Heart right ventricle (tissue), 16 donors: ENCODE measurements at places on chromosomes 4 and X.

GRCh38 chr4:175540151-175540550 lies 271.9 kb downstream of the GPM6A start:
- H3K27me3 ChIP-seq, result no peaks in the 10 kb centered on the region
- H3K4me1 ChIP-seq, result no peaks in the 10 kb centered on the region
- no peak overlapping the region for H3K4me3 ChIP-seq

GRCh38 chr4:38670939-38671591 lies 7.1 kb downstream of the KLF3 start:
- no peak for DNase-seq
- no peaks in the 10 kb centered on the region for H3K27me3 ChIP-seq
- no peaks in the 10 kb centered on the region for H3K36me3 ChIP-seq
- peaks cover 98% of the 10 kb centered on the region for H3K4me1 ChIP-seq

- no peak overlapping the region for H3K27ac ChIP-seq
- no peak overlapping the region for H3K4me3 ChIP-seq
- DNase-seq, result no peak
- H3K27me3 ChIP-seq, result no peaks in the 10 kb centered on the region
- peaks cover 6% of the 10 kb centered on the region for H3K4me1 ChIP-seq
- H3K36me3 ChIP-seq, result no peaks in the 10 kb centered on the region
These were observed 100.2 kb downstream of the LNX1 start for GRCh38 chr4:53490965-53491622.

DNA sequence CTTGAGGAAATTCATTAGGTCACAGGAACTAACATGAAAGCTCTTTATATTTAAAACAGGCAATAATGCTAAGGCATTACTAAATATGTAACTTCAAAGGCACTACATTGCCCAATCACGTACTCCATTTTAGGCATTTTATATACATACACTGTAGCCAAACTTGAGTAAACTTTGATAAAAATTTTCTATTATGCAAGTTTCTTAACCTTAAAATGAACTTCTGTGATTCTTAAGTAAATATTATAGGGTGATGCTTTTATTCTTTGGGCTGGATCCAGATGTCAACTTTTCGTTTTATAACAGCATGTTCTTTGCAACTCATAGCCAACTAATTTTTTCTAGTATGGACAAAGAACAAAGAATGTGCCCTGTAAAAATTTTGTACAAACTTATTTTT lies 28.3 kb upstream of the MAP9 start:
- no peaks in the 10 kb centered on the region for H3K36me3 ChIP-seq
- H3K27ac ChIP-seq, result no peak overlapping the region
- no peak overlapping the region for H3K4me3 ChIP-seq
- no peak for DNase-seq
- no peaks in the 10 kb centered on the region for H3K4me1 ChIP-seq
- no peaks in the 10 kb centered on the region for H3K27me3 ChIP-seq

- no peaks in the 10 kb centered on the region for H3K27me3 ChIP-seq
- no peak for DNase-seq
- H3K4me3 ChIP-seq, result no peak overlapping the region
- no peak overlapping the region for H3K27ac ChIP-seq
These were observed 55.8 kb downstream of the EMCN start for GRCh38 chr4:100461807-100462605.

DNA sequence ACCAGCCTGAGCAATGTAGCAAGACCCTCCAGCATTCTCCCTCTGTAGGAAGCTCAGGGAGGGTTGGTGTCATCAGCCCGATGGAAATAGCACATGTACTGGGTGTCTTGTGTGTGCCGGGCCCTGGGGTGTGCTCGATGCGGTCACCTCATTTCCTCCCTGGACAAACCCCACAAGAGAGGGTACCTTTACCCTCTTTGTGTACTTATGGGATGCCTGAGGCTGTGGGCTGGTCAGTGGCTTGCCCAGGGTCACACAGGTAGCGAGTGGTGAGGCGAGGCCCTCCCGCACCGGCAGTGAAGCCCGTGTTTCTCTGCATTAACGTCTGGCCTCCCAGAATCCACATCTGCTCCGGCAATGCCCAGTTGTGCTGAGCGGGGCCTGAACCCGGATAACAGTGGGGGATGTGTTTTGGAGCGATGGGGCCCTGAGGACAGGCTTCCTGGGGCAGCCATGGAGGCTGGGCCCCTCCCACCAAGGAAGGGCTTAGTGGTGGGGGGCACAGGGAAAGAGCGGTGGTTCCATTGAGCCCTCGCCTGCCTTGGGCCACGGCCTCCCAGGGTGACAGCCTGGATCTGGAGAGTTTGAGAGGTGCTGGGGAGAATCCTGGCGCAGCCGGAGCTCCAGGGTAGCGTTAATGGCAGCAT lies 8.1 kb downstream of the PSAPL1 start:
- no peaks in the 10 kb centered on the region for H3K27me3 ChIP-seq
- H3K27ac ChIP-seq, result no peak overlapping the region
- no peak for DNase-seq
- H3K4me3 ChIP-seq, result no peak overlapping the region

- H3K4me3 ChIP-seq, result no peak overlapping the region
- no peaks in the 10 kb centered on the region for H3K27me3 ChIP-seq
- H3K4me1 ChIP-seq, result peaks cover 50% of the 10 kb centered on the region
- no peak for DNase-seq
- H3K27ac ChIP-seq, result peak overlapping the region; percentile 83
These were observed 95.4 kb downstream of the PTTG2 start for GRCh38 chr4:38055566-38055965.

DNA sequence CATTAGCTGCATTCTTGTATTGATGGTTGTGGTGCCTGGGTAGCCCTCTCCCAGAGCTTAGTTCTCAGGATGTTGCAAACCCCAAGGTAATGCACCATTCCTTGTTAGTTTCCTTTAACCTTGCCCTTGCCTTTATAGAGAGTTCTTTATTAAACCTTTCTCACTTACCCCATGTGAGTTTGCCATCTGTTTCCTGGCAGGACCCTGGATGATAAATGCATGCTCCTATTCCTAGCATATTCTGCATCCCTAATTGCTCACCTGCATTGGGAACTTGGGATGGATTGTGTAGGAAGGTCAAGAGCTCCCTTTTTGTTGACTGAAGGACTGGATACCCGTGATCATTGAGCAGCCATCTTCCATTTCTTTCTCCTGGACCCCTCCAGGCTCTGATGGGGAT lies 59.9 kb upstream of the AP1S2 start:
- no peak overlapping the region for H3K4me3 ChIP-seq
- no peaks in the 10 kb centered on the region for H3K4me1 ChIP-seq
- no peaks in the 10 kb centered on the region for H3K27me3 ChIP-seq
- H3K36me3 ChIP-seq, result no peaks in the 10 kb centered on the region

- H3K4me1 ChIP-seq, result no peaks in the 10 kb centered on the region
- no peak overlapping the region for H3K27ac ChIP-seq
- H3K27me3 ChIP-seq, result peaks cover 19% of the 10 kb centered on the region
- H3K4me3 ChIP-seq, result no peak overlapping the region
- no peak for DNase-seq
These were observed 102.2 kb upstream of the NKX1-1 start for GRCh38 chr4:1508161-1509160.

- DNase-seq, result no peak
- peaks cover 5% of the 10 kb centered on the region for H3K4me1 ChIP-seq
- H3K36me3 ChIP-seq, result no peaks in the 10 kb centered on the region
- no peaks in the 10 kb centered on the region for H3K27me3 ChIP-seq
- no peak overlapping the region for H3K27ac ChIP-seq
These were observed 125.2 kb downstream of the NHS start for GRCh38 chrX:17500145-17500579.

GRCh38 chr4:74006009-74006476 lies 7.6 kb upstream of the CXCL5 start:
- no peak overlapping the region for H3K27ac ChIP-seq
- no peak overlapping the region for H3K4me3 ChIP-seq
- DNase-seq, result no peak

DNA sequence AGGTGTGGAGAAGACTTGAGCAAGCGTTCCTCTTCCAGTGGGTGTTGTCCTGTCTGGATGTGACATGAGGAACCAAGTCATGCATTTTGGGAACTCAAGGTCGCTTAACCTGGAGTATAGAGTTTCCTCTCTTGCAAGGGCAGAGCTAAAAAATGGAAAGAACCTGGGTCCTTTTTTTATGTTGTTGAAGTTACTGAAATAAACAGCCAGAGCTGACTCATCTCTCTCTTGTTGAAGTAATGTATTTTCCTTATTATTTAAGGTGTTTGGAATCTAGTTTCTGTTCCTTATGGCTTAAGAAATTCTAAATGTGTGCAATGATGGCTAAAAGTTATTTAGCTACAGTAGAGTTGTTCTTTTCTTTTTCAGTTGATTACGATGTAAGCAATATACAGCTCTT lies 314.5 kb downstream of the CAMK2D start:
- H3K27ac ChIP-seq, result peak overlapping the region; percentile 68
- no peak for DNase-seq
- no peaks in the 10 kb centered on the region for H3K36me3 ChIP-seq

GRCh38 chrX:110847334-110847733 lies 51.7 kb upstream of the CHRDL1 start:
- no peaks in the 10 kb centered on the region for H3K4me1 ChIP-seq
- no peak overlapping the region for H3K4me3 ChIP-seq
- peaks cover 73% of the 10 kb centered on the region for H3K27me3 ChIP-seq
- H3K27ac ChIP-seq, result no peak overlapping the region
- no peaks in the 10 kb centered on the region for H3K36me3 ChIP-seq

DNA sequence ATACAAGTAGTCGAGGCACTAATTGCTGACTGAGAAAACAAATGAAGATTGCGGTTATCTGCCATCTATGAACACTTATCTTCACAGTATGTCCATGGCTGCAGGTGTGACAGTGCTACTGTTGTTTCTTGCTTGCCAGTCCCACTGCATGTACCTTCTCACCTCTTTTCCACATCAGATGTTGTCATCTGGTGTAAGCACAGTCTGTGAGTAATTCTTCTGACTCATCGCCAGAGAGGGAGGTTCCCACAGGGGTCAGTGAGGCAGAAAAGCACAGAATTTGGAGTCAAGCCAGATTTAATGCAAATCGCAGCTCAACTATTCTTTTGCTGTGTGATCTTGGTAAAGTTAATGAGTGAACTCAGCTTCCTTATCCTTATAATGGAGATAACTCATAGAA lies 144.4 kb downstream of the GLRA2 start:
- H3K36me3 ChIP-seq, result no peaks in the 10 kb centered on the region
- H3K4me1 ChIP-seq, result no peaks in the 10 kb centered on the region
- no peak for DNase-seq
- H3K4me3 ChIP-seq, result no peak overlapping the region

DNA sequence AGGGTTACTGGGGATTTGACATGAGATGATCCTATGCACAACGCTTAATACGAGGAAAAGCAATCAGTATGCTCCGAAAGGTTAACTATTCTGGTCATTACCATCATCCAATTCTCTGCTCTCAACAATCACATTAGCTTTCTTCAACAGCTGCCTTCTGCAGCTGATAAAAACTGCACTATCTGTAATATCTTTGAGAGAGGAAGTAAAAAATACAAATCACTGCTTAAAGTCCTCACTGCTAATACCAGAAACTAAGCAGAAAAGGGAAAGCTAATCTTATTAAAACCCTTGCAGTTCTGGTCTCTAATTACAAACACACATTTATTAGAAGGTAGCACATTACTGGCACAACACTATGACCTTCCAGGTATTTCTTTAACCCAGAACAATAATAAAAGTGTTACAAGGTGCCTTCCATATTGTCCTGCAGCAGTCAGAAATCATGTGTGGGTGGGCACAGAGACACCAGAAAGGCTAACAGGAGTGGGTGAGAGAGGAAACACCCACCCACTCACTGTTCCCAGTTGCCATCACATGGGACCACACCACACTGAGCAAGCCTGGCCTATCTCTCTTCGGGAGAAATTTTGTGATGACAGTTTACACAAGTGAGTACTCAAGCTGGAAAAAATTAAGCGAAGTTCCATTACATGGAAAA lies 71.0 kb downstream of the RELL1 start:
- peaks cover 6% of the 10 kb centered on the region for H3K4me1 ChIP-seq
- H3K27ac ChIP-seq, result no peak overlapping the region
- no peaks in the 10 kb centered on the region for H3K36me3 ChIP-seq
- no peaks in the 10 kb centered on the region for H3K27me3 ChIP-seq

GRCh38 chr4:87970121-87970520 lies 5.4 kb upstream of the SPP1 start:
- no peak for DNase-seq
- H3K27ac ChIP-seq, result no peak overlapping the region
- no peaks in the 10 kb centered on the region for H3K4me1 ChIP-seq
- H3K27me3 ChIP-seq, result no peaks in the 10 kb centered on the region
- H3K4me3 ChIP-seq, result no peak overlapping the region

GRCh38 chr4:95183656-95184408 lies 364.9 kb downstream of the UNC5C start:
- H3K4me3 ChIP-seq, result no peak overlapping the region
- peaks cover 6% of the 10 kb centered on the region for H3K27me3 ChIP-seq
- no peaks in the 10 kb centered on the region for H3K4me1 ChIP-seq
- H3K36me3 ChIP-seq, result no peaks in the 10 kb centered on the region
- H3K27ac ChIP-seq, result no peak overlapping the region

GRCh38 chr4:189443341-189443740 lies 497.3 kb upstream of the FRG1 start:
- no peaks in the 10 kb centered on the region for H3K4me1 ChIP-seq
- peaks cover 5% of the 10 kb centered on the region for H3K27me3 ChIP-seq
- H3K4me3 ChIP-seq, result no peak overlapping the region
- DNase-seq, result no peak

- H3K27ac ChIP-seq, result no peak overlapping the region
- no peaks in the 10 kb centered on the region for H3K4me1 ChIP-seq
- H3K4me3 ChIP-seq, result no peak overlapping the region
- H3K27me3 ChIP-seq, result no peaks in the 10 kb centered on the region
- H3K36me3 ChIP-seq, result no peaks in the 10 kb centered on the region
These were observed 1523.7 kb downstream of the ARAP2 start for GRCh38 chr4:34720571-34720970.

- H3K27ac ChIP-seq, result no peak overlapping the region
- DNase-seq, result no peak
- H3K4me3 ChIP-seq, result no peak overlapping the region
- H3K4me1 ChIP-seq, result no peaks in the 10 kb centered on the region
These were observed 228.4 kb upstream of the PSAPL1 start for GRCh38 chr4:7663075-7663541.

GRCh38 chr4:52984462-52984881 lies 122.4 kb downstream of the RASL11B start:
- no peaks in the 10 kb centered on the region for H3K36me3 ChIP-seq
- H3K4me1 ChIP-seq, result peaks cover 10% of the 10 kb centered on the region
- no peak for DNase-seq
- H3K27ac ChIP-seq, result no peak overlapping the region
